ENCODE measurements at places on chromosomes 3 and 15.

DNA sequence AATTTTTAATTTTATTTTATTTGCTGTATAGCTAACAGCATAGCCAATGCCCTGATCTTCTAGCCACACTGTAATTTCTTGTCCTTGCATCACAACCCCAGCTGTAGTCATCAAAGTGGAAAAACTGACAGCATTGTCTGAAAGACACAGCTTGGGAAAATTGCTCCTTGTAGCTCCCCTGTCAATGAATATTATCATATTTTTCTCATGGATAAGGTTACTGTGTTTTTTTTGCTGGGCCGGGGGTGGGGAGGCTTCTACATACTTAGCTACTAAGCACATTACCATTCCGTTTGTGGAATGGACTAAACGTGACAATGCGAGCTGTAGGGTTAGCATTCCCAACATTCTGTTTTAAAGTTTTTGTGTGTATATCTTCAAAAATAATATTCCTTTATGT is 381.3 kb downstream of the TIGIT start:
- no peak for DNase-seq

GRCh38 chr3:16211176-16211904 is 36.9 kb downstream of the GALNT15 start:
- DNase-seq = no peak

- no peak for DNase-seq
These were observed 12.9 kb upstream of the SNRK start for GRCh38 chr3:43273416-43273815.

GRCh38 chr3:150825916-150826377 is 63.0 kb upstream of the SIAH2 start:
- DNase-seq = no peak

- DNase-seq = no peak
These were observed 37.0 kb downstream of the GRIP2 start for GRCh38 chr3:14503033-14503705.
